SK-MEL-5 (cell line): ENCODE measurements at places on chromosomes 13 and 19. TPM values are rescaled to one million over a fixed set of nuclear protein-coding genes. Genes with fewer than 3 reads are reported as not detected.

Gene LGALS16
- total RNA-seq: not detected in 2 replicates

Gene SIGLEC9
- total RNA-seq: not detected in 2 replicates

DNA sequence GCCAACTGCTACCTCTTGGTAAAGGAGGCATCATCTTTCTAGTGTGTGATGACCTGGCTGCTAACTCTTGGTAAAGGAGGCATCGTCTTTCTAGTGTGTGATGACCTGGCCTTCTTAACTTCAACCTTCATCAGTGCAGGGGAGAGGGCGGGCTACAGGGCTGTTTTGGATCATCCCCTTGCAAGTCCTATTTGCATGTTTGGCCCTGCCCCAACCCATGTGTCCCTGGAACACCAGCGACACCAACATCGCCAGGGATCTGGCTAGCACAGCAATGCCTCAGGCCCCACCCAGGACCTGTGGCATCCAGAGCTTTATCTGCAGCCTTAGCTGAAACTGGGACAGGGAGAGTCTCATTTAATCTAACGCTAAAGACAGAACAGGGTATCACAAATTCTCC is 492.4 kb downstream of the MYO16 start:
- DNase-seq: no peak

DNA sequence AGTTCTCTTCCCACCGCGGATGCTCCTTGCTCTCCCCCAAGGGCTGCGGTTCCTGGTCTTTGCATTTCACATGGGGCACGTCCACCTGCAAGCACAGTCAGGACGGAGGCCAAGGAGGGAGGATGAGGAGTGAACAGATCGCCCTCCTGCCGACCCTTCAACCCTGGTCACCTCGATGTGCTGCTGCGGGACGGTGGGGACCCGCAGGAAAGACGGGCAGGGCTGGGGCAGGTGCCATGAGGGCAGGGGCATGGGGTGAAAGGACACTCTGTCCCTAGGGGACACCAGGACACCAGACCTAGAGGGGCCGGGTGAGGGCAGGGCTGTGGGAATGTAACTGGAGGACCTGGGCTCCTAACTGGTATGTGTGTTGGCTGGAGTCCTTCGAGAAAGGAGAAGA is 840 bp downstream of the SYCE2 start:
- DNase-seq: no peak

GRCh38 chr13:31846961-31847752 is 107.8 kb downstream of the RXFP2 start:
- DNase-seq: no peak

GRCh38 chr13:36480726-36481427 is 48.6 kb downstream of the CCNA1 start:
- DNase-seq: no peak

DNA sequence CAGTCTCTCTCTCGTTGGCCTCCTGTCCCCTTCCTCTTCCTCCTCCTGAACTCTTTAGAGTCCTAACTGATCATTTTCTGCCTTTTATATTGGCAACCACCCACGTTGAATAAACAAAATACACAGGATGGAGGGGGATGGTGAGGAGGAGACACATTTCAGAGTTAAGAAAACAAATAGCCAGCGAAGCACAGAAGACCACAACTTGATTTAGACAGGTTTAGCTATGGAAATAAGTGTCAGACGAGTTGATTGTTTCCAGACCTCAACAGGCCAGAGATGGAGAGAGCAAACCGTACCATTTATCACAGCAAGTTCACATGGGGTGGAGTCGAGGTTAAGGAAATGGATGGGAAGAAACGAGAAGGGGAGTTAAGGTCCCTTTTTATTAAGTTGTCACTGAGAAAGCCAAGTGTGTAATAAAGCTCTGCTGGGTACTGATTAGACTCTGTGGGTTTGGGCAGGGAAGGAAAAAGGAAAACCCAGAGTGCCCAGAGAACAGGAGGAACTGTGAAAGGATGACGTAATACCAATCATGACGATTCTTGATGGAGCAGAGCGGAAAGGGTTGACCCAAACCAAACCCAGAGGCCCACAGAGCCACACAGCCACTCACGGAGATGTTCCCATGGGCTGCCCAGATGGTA is 11.1 kb upstream of the SERP2 start:
- DNase-seq: no peak
